Motor neuron (in vitro differentiated cells): ENCODE measurements at places on chromosomes 5 and 9. TPM values are rescaled to one million over a fixed set of nuclear protein-coding genes. Genes with fewer than 3 reads are reported as not detected.

BTNL3 gene
- total RNA-seq = not detected in 2 replicates

MYMK gene
- not detected in 2 replicates for total RNA-seq

NREP gene
- total RNA-seq = 414 and 430 TPM in 2 replicates

DCTN3 gene
- total RNA-seq = 180 and 208 TPM in 2 replicates

ADAMTS12 gene
- 7.3 and 8.1 TPM in 2 replicates for total RNA-seq

LRRTM2 gene
- 90.4 and 94.2 TPM in 2 replicates for total RNA-seq

OR13C4 gene
- total RNA-seq = not detected in 2 replicates

PCDHB16 gene
- total RNA-seq = 0.22 and 0.25 TPM in 2 replicates

MCTP1 gene
- 8.3 and 11.2 TPM in 2 replicates for total RNA-seq

CDH9 gene
- 5.8 and 6.6 TPM in 2 replicates for total RNA-seq

LCN12 gene
- total RNA-seq = 1.6 and 2.5 TPM in 2 replicates

CDX1 gene
- 0.05 and 0.25 TPM in 2 replicates for total RNA-seq

EQTN gene
- total RNA-seq = 0.23 and 0.25 TPM in 2 replicates

OR1J2 gene
- 0.23 TPM in 1 of 2 replicates, not detected in the other for total RNA-seq

GSN gene
- 40.9 and 41.1 TPM in 2 replicates for total RNA-seq

HTR1A gene
- 0.38 TPM in 1 of 2 replicates, not detected in the other for total RNA-seq
